CD4-positive, alpha-beta T cell treated with Interleukin-17A for 4 hours (primary cell): ENCODE measurements at places on chromosomes 3 and 15.
A peak's percentile ranks its signal among the peaks of the same experiment; 100 is the strongest.

- no peak for DNase-seq
Observed at GRCh38 chr3:138861798-138862197, 27.1 kb upstream of the PIK3CB start.

DNA sequence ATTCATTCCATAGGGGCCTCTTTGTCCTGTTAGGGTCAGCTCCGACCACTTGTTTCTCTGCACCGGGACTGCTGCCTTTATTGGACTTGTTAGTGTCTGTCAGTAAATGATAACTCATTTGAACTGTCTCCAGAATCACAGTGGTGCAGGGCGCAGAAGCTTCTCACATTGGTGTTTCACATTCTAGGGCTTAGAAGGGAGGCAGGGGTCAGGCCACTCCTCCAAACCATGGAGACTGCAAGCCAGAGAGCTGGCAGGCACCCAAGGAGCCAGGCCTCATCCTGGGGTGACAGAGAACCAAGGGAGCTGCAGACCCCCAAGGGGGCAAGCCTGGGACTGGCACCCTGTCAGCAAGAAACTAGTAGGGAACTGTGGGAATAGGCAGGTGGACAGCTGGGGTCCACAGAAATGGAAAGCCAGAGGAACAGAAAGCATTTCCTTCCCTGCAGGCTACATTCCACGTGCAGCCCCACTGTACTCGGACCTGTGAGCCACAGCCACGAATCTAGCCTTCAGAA lies 49.1 kb downstream of the CCNL1 start:
- no peak for DNase-seq

DNA sequence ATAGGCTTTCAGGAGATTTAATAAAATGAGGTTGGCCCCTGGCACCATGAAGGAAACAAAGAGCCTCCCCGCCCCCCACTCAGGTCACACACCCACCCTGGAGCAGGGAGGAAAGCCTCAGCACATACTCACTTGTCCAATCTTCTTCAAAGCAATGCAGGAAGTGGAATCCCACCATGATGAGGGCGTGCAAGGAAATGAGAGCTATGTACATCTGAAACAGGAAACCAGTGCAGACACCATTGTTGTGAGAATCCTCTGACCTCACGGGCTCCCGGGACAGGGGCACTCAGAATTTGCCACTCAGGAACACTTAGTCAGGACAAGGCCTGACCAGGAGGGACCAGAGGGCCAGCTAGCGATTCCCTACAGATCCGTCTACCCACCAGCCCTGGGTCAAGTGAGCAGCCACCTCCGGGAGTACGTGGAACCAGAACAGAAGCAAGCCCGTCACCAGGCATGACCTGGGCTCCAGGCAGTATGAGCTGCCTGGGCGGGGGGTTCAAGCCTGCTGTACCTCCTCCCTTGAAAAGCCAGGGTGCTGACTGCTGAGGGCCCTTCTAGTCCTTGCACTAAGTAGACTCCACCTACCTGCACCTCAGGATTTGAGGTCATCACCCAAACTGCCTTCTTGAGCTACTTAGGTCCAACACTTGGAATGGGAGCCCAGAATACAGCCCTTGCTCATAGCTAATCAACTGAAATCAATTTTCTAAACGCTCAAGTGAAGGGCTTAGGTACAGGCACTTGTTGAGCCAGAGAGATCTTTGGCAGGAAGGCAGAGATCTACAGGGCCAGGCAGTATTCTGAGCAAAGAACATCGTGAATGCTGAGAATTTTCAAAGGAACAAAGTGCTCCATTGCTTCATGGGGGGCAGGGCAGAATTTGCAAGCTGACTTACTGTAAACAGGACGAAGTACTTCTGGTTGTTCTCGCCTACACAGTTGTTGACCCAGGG lies 42.7 kb downstream of the ZDHHC3 start:
- no peak for DNase-seq

GRCh38 chr3:191369616-191370010 lies 39.3 kb upstream of the UTS2B start:
- no peak for DNase-seq

- DNase-seq, result no peak
Observed at GRCh38 chr3:133461291-133461690, 61.4 kb downstream of the BFSP2 start.

DNA sequence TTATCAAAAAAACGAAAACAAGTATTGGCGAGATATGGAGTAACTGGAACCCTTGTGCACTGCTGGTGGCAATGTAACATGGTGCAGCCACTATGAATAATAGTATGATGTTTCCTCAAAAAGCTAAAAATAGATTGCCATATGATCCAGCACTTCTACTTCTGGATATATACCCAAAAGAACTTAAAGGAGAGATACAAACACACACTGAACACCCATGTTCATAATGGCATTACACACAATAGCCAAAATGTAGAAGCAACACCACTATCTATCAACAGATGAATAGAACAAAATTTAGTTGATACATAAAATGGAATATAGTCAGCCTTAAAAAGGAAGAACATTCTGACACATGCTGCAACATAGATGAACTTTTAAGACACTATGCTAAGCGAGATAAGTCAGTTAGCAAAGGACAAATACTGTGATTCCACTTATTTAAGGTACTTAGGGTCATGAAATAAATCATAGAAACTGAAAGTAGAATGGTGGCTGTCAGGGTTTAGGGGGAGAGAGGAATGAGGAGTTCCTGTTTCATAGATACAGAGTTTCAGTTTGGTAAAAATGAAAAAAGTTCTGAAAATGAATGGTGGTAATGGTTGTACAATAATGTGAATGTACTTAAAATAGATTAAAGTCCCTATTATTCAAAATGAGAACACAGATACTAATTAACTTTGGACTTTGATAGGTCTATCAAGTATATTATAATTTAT lies 59.4 kb upstream of the IMPG2 start:
- DNase-seq, result no peak

- no peak for DNase-seq
Observed at GRCh38 chr15:40481341-40482074, 10.7 kb downstream of the CHST14 start.

DNA sequence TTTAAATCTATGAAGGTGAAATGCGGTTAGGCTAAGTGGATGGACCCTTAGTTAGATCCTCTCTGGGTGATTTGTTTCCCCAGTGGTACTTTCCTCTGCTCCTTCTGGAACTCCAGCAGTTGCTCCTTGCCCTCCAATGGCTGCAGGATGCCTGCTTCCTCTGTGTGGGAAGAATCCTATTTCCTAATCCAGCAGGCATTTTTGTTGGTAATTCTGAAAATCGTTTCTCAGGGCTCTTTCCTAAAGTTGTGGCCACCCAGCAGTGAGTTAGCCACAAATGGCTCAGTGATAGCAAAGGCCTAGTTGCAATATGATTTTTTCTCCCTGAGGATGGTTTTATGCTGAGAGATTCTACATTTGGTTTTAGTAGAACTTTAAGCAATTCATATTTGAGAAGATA lies 332.3 kb upstream of the C2CD4B start:
- no peak for DNase-seq

DNA sequence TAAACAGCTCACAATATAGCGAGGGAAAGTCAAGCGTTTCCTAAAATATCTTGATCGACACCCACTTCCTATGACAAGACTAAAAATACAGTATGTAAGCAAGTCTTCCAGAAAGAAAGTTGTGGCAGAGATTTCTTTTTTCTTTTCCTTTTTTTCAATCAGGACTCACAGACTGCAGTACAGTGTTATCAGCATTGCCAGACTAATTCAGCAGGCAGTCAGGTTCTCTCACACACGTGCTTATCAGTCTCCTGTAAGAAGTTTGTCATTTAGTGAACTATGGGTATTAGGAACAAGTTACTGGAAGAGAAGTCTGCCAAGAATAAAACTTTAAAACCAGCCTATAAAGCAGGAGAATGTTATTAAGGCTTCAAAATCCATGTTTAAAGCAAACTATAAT lies 32.8 kb upstream of the ZNF385D start:
- DNase-seq, result no peak

GRCh38 chr3:126293370-126294082 lies 63.7 kb downstream of the KLF15 start:
- DNase-seq, result no peak

GRCh38 chr3:71069797-71070196 lies 513.7 kb downstream of the FOXP1 start:
- DNase-seq, result peak; percentile 80

GRCh38 chr3:39190281-39191025 lies 1.9 kb downstream of the XIRP1 start:
- no peak for DNase-seq

DNA sequence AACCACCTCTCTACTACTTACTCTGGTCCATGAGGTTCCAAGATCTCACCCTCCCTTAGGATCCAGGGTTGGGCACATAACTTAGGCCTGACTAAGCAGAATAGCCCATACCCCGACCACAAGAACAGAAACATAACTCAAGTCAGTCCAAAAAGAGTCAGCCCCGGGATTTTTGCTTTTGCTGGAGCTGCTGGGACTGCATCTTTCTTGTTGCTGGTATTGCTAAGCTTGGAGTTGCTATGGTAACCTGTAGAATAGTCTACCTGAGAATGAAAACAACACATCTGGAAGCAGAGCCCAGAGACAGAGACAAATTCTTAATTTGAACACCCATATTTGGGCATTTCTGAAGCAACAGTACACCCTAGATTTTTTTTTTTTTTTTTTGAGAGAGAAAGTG lies 6.5 kb downstream of the RUBCN start:
- DNase-seq, result no peak

- DNase-seq, result no peak
Observed at GRCh38 chr3:31227131-31227562, 305.6 kb upstream of the STT3B start.

DNA sequence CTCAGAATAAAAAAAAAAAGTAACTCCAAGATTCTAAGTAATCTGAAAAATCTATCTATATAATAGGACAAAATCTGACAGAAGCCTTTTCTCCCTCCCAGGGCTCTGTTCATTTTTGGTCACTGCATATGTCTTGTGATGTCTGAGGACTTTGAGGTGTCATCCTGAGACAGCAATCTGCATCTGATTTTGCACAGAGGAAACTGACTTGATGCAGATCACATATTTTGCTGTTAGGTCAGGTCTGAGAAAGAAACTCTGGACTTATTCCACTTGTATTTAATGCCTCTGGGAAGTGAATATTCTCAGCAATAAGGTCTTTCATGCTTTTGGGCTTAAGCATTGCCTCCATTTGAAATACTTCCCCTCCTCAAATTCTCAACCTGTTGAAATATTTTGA lies 295.2 kb upstream of the THBS1 start:
- no peak for DNase-seq

DNA sequence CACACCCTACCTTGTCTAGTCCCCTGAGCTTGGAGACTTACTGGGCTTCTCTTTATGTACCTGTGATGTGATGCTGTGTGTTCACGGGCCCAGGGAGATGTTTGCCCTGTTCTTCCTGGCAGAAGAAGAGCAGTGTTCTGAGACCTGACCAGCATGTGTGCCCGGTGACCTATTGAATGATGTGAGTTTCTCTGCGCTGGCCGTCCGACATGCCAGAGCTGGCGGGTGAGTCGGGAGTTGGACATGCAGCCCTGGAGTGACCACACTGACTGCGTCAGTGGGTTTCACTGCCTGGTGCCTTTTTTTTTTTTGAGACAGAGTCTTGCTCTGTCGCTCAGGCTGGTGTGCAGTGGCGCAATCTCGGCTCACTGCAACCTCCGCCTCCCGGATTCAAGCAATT lies 42.3 kb downstream of the CGNL1 start:
- no peak for DNase-seq

- no peak for DNase-seq
Observed at GRCh38 chr3:72123908-72124441, 339.0 kb upstream of the PROK2 start.

- no peak for DNase-seq
Observed at GRCh38 chr3:55059027-55059629, 131.3 kb upstream of the LRTM1 start.

- no peak for DNase-seq
Observed at GRCh38 chr3:52037291-52037690, 19.1 kb downstream of the DUSP7 start.

- no peak for DNase-seq
Observed at GRCh38 chr3:130516645-130517512, at the start of gene COL6A6. Gene COL6A6, plus strand, starts transcription at chr3:130517177. Its CDS starts 43,188 bp downstream, at chr3:130560365.

GRCh38 chr3:114307222-114307830 lies 13.5 kb downstream of the TIGIT start:
- no peak for DNase-seq

- DNase-seq, result peak; percentile 51
Observed at GRCh38 chr3:197256836-197257444, 41.5 kb downstream of the DLG1 start.

DNA sequence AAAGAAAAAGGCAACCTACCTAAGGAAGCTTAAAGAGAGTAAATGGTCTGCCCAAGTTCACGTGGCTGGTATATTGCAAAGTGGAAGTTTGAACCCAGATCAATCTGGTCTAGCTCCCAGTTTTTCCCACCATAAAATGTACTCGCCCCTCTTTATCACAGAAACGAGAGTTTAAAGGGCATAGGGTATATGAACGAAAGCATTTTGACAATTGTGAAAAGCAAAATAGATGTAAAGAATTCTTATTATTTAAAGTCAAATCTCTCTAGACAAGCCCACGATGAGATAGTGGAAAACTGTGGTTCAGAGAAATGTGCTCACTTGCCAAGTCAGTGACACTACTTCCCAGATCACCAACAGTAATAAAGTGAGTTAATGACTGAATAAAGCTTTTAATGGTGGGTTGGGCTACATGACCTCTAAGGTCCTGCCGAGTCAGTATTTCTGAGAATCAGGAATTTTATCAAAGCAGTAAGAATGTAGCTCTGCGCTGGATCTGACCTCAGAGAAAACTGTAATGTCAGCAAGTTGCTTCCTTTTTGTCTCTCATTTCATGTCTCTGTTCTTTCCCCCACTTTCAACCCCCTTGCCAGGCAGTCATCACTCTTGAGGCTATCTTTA lies 23.3 kb upstream of the NEO1 start:
- no peak for DNase-seq

GRCh38 chr3:12159227-12159601 lies 502 bp upstream of the TIMP4 start:
- no peak for DNase-seq

- DNase-seq, result no peak
Observed at GRCh38 chr3:109355625-109356441, 18.5 kb upstream of the DPPA4 start.

DNA sequence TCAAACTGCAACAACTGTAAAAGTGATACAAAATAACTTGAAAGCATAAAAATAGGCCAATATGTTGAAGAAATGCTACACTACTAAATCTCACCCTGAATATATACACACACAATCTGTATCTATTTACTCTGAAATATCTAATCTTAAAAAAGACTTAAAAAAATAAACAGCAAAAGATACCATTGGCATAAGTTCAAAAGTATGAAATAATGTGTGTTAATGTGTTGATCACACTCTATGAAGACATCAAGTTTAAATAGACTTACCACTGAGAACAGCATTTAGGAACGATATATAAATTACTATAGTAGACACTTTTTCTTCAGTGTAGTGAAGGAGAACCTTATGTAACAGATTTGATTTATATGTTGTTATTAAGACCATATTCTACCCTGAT lies 14.1 kb upstream of the SATB1 start:
- no peak for DNase-seq
